Fibroblast of lung (primary cell): ENCODE measurements at places on chromosomes 5 and 9. TPM values are rescaled to one million over a fixed set of nuclear protein-coding genes. Genes with fewer than 3 reads are reported as not detected.

DNA sequence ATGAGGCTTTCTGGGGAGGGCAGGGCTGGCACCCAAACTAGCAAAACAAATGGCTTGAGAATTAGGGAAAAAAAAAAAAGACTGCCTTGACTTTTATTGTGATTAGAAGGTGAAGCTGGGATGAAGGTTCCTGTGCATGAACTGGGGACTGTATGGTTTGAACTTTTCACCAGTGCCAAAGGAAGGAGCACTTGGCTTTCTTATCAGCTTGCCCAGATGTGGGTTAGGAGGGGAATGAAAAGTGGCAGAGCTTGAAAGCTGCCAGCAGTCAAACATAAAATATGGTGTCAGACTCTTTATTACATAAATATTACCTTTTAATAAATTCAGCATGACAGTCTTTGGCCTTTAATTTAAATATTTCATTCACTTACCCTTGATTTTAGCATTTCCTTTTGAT, 182.5 kb downstream of the PSAT1 start:
- H3K4me1 ChIP-seq, result no peaks in the 10 kb centered on the region
- no peaks in the 10 kb centered on the region for H3K27me3 ChIP-seq
- H3K27ac ChIP-seq, result no peak overlapping the region
- H3K4me3 ChIP-seq, result no peak overlapping the region

DNA sequence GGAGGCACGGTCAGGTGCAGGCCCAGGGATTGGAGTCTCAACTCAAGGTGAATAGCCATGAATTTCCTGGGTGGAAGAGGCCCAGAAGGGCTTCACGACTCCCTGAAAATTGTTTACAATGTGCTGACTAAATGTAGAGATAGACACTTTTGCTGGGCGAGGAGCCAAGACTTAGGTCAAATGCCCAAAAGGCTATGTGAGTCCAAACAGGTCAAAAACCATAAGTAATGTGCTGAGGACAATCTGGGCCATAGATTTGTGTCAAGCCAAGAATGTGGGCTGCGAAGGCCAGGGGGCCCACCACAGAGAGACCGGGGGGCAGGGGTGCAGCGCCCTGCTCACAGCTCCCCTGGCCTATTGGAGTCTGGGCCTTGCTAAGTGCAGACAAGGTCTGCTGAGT, 197.8 kb downstream of the HSPA4 start:
- peaks cover 2% of the 10 kb centered on the region for H3K4me1 ChIP-seq
- no peak overlapping the region for H3K4me3 ChIP-seq
- no peaks in the 10 kb centered on the region for H3K27me3 ChIP-seq
- H3K36me3 ChIP-seq, result no peaks in the 10 kb centered on the region
- DNase-seq, result no peak
- no peak overlapping the region for H3K27ac ChIP-seq

GRCh38 chr5:129541648-129542251, 81.7 kb downstream of the ADAMTS19 start:
- H3K4me3 ChIP-seq, result no peak overlapping the region
- H3K27me3 ChIP-seq, result no peaks in the 10 kb centered on the region
- no peaks in the 10 kb centered on the region for H3K36me3 ChIP-seq
- DNase-seq, result peak; percentile 4

GRCh38 chr9:20844916-20845315, 160.9 kb downstream of the FOCAD start:
- H3K27ac ChIP-seq, result no peak overlapping the region
- H3K4me1 ChIP-seq, result no peaks in the 10 kb centered on the region
- no peak for DNase-seq
- H3K36me3 ChIP-seq, result no peaks in the 10 kb centered on the region

- no peak overlapping the region for H3K27ac ChIP-seq
- no peaks in the 10 kb centered on the region for H3K4me1 ChIP-seq
- H3K4me3 ChIP-seq, result no peak overlapping the region
These were observed 141.1 kb upstream of the SMIM23 start for GRCh38 chr5:171644536-171644935.

- no peak overlapping the region for H3K4me3 ChIP-seq
- H3K27ac ChIP-seq, result no peak overlapping the region
- no peak for DNase-seq
- H3K4me1 ChIP-seq, result no peaks in the 10 kb centered on the region
These were observed 559.8 kb downstream of the PRDM9 start for GRCh38 chr5:24067208-24067607.

GRCh38 chr5:89267788-89268187, 384.8 kb upstream of the MEF2C start:
- no peaks in the 10 kb centered on the region for H3K27me3 ChIP-seq
- H3K4me3 ChIP-seq, result no peak overlapping the region
- DNase-seq, result no peak
- H3K4me1 ChIP-seq, result no peaks in the 10 kb centered on the region

- H3K27me3 ChIP-seq, result no peaks in the 10 kb centered on the region
- no peak for DNase-seq
- peaks cover 8% of the 10 kb centered on the region for H3K4me1 ChIP-seq
- no peak overlapping the region for H3K4me3 ChIP-seq
- no peak overlapping the region for H3K27ac ChIP-seq
- H3K36me3 ChIP-seq, result no peaks in the 10 kb centered on the region
These were observed 64.9 kb upstream of the FANCC start for GRCh38 chr9:95382433-95382832.

DNA sequence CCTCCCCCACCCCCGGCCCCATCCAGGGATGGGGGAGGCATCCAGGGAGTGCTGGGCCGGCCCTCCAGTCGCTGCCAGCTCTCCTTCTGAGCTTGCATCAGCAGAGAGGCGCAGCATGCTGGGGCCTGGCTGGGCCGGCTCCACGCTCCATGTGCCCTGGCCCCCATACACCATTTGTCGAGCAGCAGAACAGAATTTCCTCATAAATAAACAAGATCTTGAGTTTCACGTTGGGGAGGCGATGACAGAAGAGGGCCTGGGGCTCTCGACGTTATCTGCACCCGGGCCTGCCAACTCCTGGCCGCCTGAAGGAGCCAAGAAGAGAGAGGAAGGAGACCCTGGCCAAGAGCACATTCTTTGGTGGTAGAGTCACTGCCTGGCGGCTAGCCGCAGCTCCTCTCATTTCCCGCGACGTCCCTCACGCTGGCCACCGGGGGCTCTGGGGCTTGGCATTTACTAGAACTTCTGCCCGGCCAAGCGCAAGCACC, 177.0 kb downstream of the FGF18 start:
- H3K36me3 ChIP-seq, result no peaks in the 10 kb centered on the region
- peak; percentile 98 for DNase-seq
- H3K27ac ChIP-seq, result peak overlapping the region; percentile 62
- peaks cover 3% of the 10 kb centered on the region for H3K27me3 ChIP-seq
- H3K4me1 ChIP-seq, result peaks cover 6% of the 10 kb centered on the region

GRCh38 chr5:120528609-120529008, 64.5 kb downstream of the PRR16 start:
- DNase-seq, result no peak
- no peaks in the 10 kb centered on the region for H3K36me3 ChIP-seq
- H3K27ac ChIP-seq, result no peak overlapping the region
- no peak overlapping the region for H3K4me3 ChIP-seq
- H3K27me3 ChIP-seq, result no peaks in the 10 kb centered on the region

- H3K27ac ChIP-seq, result no peak overlapping the region
- no peak for DNase-seq
- H3K4me1 ChIP-seq, result no peaks in the 10 kb centered on the region
- no peak overlapping the region for H3K4me3 ChIP-seq
- H3K36me3 ChIP-seq, result no peaks in the 10 kb centered on the region
- H3K27me3 ChIP-seq, result no peaks in the 10 kb centered on the region
These were observed 433.6 kb upstream of the ARRDC3 start for GRCh38 chr5:91816681-91817080.

DNA sequence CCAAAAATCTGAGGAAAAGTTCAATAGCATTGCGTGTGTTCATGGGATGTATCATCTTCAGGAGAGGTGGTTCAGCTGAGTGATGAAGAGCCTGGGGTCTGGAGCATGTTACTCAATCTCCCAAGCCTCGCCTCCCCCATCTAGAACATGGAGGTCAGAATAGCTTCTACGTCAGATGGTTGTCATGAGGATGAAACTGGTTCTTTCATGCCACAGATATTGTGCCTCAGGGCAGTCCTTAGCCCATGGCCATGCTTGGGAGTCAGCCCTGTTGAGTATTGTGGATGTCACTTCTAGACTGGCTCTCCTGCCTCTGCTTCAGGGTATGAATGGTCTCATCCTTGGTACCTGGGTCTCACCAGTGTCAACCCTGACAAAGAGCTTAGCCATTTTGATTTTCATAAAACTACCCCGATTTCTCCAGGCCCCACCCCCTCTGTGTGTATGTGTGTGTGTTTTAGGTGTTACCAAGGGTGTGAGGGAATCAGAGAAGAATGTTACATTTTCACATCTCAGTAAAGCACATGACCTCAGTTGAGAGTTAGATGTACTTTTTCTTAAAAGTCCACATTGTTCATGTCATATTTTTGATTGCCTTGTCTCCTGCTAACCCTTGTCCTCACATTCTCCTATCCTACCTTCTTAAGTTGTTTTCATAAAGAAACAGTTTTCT, 97.8 kb upstream of the CD180 start:
- H3K36me3 ChIP-seq, result no peaks in the 10 kb centered on the region
- H3K27ac ChIP-seq, result no peak overlapping the region
- no peak for DNase-seq
- peaks cover 18% of the 10 kb centered on the region for H3K4me1 ChIP-seq
- no peaks in the 10 kb centered on the region for H3K27me3 ChIP-seq
- H3K4me3 ChIP-seq, result no peak overlapping the region

GRCh38 chr9:117188394-117188793, 226.5 kb downstream of the ASTN2 start:
- no peak overlapping the region for H3K4me3 ChIP-seq
- no peaks in the 10 kb centered on the region for H3K36me3 ChIP-seq
- no peak overlapping the region for H3K27ac ChIP-seq

DNA sequence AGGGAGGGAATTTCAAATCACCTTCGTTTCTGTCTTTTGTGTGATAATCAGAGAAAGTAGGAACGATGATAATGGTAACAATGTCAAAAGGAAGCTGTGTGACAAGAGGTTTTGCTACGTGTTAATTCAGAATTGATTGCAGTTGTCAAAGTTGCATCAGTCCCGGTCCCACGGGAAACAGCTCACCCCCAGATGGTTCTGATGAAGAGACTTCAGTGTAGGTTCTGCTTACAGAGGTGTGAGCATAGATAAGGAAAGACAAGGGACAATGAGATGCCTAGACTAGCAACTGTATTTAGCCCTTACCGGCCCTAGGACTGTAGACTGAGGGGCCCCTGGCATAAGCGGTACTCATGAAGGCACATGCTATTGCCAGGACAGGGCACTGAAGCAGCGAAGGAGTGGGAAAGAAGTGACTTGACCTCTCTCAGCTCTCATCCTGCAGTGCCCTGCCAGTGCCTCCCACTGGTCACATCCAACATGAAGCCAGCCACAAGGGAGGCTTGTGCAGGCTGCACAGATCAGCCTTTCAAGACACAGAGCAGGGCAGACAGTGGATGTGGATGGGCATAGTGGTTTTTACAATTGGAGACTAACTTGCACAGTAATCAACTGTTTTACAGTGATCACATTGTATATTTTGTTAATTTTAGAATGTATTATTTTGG, 21.1 kb downstream of the PDE8B start:
- DNase-seq, result no peak
- H3K27ac ChIP-seq, result no peak overlapping the region
- no peaks in the 10 kb centered on the region for H3K36me3 ChIP-seq
- H3K4me3 ChIP-seq, result no peak overlapping the region

DNA sequence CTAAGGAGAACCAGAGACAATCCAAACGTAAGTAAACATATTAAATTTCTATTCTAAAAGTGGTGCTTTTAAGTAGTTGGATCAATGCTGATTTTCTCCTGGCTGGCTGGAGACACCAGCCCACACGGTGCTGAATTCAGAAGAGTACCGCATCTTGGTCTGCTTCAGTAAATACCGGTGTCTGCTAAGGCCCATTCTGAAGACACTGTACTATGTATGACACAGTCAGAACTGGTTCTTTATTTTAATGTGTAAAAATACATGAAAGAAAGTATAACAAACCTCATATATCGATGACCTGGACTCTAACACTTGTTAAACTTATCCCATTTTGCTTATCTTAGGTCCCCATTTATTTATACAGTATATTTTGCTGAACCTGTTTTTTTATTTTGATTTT, 32.8 kb downstream of the RAPGEF1 start:
- DNase-seq, result no peak
- H3K36me3 ChIP-seq, result no peaks in the 10 kb centered on the region
- peaks cover 18% of the 10 kb centered on the region for H3K4me1 ChIP-seq
- no peak overlapping the region for H3K4me3 ChIP-seq
- H3K27ac ChIP-seq, result peak overlapping the region; percentile 71

DNA sequence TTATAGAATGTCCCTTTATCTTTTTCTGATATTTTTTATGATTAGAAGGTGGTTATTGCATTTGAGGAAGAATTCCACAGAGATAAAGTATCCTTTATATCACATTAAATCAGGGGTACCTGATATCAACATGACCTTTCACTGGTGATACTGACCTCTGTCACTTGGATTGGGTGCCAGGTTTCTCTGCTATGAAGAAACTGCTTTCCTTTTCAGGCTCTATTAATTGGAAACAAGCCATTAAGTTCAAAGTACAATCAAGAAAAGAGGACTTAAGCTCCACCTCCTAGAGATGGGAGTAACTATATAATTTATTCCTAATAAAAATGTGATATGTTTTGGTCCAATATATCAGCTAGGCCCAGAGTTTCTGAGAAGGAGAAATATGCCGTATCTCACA, 514.6 kb upstream of the TYRP1 start:
- no peak overlapping the region for H3K4me3 ChIP-seq
- no peak overlapping the region for H3K27ac ChIP-seq
- no peaks in the 10 kb centered on the region for H3K27me3 ChIP-seq
- no peaks in the 10 kb centered on the region for H3K4me1 ChIP-seq
- DNase-seq, result no peak
- H3K36me3 ChIP-seq, result no peaks in the 10 kb centered on the region

DNA sequence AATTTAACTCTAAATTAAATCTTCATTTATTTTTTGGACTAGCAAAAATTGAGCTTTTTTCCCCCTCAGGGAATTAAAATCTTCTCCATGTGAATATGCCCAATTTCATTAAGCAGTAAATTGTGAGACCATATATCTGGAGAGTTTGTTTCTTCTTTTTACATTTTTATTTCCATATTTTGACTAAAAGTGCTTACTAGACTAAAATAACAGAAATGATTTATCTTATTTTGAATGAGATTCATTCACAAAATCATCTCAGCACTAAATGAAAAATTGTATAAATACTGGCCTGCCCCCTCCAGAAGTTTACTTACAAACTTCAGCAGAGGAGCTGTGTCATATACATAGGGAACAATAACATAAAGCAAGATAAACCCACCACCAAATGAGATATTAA, 26.6 kb downstream of the MAPKAP1 start:
- no peak overlapping the region for H3K4me3 ChIP-seq
- no peaks in the 10 kb centered on the region for H3K27me3 ChIP-seq
- no peaks in the 10 kb centered on the region for H3K36me3 ChIP-seq
- no peak overlapping the region for H3K27ac ChIP-seq
- DNase-seq, result no peak
- H3K4me1 ChIP-seq, result peaks cover 4% of the 10 kb centered on the region

Gene MINAR2
- not detected in 2 replicates for total RNA-seq

Gene SH3GL2
- under 0.01 and 0.17 TPM in 2 replicates for total RNA-seq

Gene QSOX2
- 7.2 and 7.8 TPM in 2 replicates for total RNA-seq

Gene PIP5K1B
- total RNA-seq, result under 0.01 TPM in 2 replicates

Gene ZNF622
- total RNA-seq, result 42.6 and 45.4 TPM in 2 replicates

Gene TRIM7
- total RNA-seq, result 2.3 and 7.3 TPM in 2 replicates

Gene TUSC1
- total RNA-seq, result 7.9 and 10.5 TPM in 2 replicates

Gene FBP1
- total RNA-seq, result not detected in 2 replicates

Gene SH3PXD2B
- 21.1 and 23.9 TPM in 2 replicates for total RNA-seq
